ENCODE measurements at places on chromosomes 3 and 15.
A peak's percentile ranks its signal among the peaks of the same experiment; 100 is the strongest.

DNA sequence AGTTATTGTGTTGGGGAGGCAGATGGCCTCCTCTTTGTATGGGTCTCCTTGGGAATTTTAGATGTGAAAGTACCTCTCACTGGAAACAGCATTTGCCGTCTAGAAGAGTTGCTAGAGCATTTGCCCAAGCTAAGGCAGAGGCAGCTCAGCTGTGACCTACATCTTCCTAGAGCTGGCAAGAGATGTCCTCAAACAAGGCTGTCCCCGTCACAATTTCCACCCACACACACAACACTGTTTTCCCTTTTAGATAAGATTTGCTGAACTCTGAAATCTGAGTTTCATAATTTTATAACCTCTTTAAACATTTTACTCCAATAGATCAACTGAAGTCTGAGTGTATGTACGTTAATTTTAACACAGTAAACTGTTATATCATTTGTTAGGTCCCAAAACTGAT lies 352.6 kb downstream of the EPHB1 start:
- DNase-seq = no peak

GRCh38 chr3:124845406-124845805 lies 41.8 kb downstream of the ITGB5 start:
- no peak for DNase-seq

- peak; percentile 18 for DNase-seq
Observed at GRCh38 chr3:129343643-129344360, 65.1 kb downstream of the HMCES start.

DNA sequence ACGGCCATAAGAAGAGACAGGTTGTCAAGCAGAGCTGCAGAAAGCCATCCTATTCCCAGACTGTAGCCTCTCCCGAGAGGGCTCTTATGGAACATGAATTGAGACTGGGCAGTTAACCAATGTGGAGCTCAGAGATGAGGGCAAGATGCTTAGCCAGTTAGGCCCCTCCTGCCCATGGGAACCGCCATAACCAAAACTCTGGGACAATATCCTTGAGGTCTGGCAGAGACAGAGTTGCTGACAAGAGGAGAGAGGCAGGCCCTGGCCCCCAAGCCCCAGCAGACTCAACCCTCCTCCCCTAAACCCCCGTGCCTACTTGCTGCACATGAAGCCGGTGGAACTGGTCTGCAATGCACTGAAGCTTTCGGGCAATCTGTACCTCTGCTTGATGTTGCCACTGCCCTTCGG lies 4.8 kb downstream of the BMF start:
- DNase-seq = no peak

- no peak for DNase-seq
Observed at GRCh38 chr15:50355980-50356379, 982 bp upstream of the GABPB1 start.
